CD14-positive monocyte (primary cell): ENCODE measurements at places on chromosomes 7 and 10. TPM values are rescaled to one million over a fixed set of nuclear protein-coding genes. Genes with fewer than 3 reads are reported as not detected.

DNA sequence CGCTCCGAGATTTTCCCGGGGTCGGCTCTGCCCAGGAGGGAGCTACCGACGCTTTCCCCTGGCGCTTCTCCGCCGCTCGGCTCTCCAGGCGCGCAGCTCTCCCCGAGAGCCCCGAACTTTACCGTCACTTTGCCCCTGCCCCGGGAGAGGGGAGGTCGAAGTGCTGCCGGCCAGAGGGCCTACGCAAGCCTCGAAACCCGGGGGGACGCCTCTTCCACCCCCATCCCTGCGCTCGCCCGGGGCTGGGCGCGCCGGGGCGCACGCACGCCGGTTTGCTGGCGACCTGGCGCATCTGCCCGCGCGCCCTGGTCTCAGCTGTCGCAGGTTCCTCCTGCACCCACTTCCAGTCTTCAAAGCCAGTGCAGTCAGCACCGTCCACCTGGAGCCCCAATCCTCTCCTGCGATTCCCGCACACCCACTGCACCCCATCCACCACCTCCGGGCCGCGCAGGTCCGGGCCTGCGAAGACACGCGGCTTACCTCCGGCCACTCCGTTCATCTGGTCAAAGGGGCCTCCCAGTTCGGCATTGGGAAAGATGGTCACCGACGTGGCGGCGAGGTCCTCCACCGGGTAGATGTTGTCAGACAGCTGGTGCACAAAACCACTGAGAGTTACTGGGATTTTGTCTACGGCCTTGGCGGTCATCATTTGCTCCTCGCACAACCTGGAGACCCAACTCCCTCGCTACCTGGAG lies 638 bp downstream of the EGR2 start:
- peaks cover 36% of the 10 kb centered on the region for H3K27me3 ChIP-seq
- DNase-seq: no peak
- peak overlapping the region; percentile 82 for H3K4me3 ChIP-seq
- peaks cover 41% of the 10 kb centered on the region for H3K4me1 ChIP-seq
- peaks cover 7% of the 10 kb centered on the region for H3K36me3 ChIP-seq
- peak overlapping the region; percentile 86 for H3K27ac ChIP-seq

KLF14 gene
- not detected for polyA plus RNA-seq

DNA sequence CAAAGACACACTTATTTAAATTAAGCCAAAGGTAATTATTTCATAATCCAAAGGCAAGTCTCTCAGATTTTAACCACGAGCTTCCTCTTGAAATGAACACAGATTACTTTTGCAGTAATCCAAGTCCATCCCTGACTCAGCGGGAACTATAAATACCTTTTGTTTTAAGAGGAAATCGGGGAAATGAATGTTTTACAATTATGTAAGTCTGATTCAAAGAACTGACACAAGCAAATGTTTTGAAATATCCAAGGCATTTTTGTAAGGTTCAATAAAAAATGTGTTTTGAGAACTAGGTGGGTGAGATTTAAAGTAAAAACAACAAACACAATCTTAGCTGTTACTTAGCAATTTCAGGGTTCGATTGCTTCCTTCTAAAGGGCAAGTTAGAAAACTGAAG lies 179.8 kb upstream of the ASAH2 start:
- peaks cover 27% of the 10 kb centered on the region for H3K4me1 ChIP-seq
- H3K27ac ChIP-seq: no peak overlapping the region
- H3K4me3 ChIP-seq: no peak overlapping the region
- H3K36me3 ChIP-seq: no peaks in the 10 kb centered on the region

CLDN12 gene
- 0.60 and 0.99 TPM in 2 replicates for polyA plus RNA-seq

- peak overlapping the region; percentile 84 for H3K4me3 ChIP-seq
- H3K27ac ChIP-seq: peak overlapping the region; percentile 100
- H3K27me3 ChIP-seq: peaks cover 13% of the 10 kb centered on the region
- H3K36me3 ChIP-seq: peaks cover 23% of the 10 kb centered on the region
- H3K4me1 ChIP-seq: peaks cover 32% of the 10 kb centered on the region
- peak; percentile 83 for DNase-seq
These were observed 605 bp upstream of the NFKB2 start for GRCh38 chr10:102394801-102395399.

- no peaks in the 10 kb centered on the region for H3K27me3 ChIP-seq
- no peaks in the 10 kb centered on the region for H3K4me1 ChIP-seq
- no peaks in the 10 kb centered on the region for H3K36me3 ChIP-seq
- no peak overlapping the region for H3K4me3 ChIP-seq
These were observed 17.8 kb downstream of the GRK5 start for GRCh38 chr10:119225083-119225658.

GTF2IRD1 gene
- 0.03 TPM in 1 of 2 replicates, not detected in the other for polyA plus RNA-seq

DNA sequence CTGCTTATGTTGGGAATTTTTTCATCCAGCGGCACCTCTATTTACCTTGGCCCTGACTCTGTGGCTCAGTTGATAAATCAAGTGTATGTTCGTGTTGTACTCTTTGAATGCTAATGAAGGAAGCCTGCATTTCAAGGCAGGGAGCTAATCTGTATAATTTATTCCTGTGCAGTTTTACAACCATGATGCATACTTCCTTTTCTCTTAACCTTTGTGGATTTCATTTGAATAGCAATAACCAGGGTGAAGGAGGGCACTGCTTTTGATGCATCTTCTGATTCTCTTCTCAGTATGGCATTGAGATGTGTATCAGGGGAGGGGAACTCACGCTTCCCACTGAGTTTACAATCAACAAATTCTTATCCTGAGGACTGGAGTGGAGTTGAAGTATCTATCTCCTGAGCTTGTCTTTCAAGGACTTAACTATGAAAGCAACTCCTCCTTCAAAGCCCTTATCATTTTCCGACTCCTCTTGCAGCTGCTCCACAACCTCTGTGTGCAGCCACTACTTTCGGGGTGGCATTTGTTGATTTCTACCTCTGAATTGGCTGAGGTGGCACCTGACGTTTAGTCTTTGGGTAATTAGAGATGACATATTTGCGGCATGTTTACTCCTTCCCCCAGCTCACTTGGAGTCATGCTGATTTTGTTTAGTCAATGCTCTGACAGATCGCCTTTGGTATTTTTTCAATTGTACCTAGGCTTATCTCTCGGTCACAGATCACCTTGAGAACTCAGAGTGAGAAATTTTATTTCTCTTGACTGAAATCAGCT lies 275.2 kb downstream of the PHTF2 start:
- H3K36me3 ChIP-seq: no peaks in the 10 kb centered on the region
- no peak overlapping the region for H3K27ac ChIP-seq
- H3K4me3 ChIP-seq: no peak overlapping the region
- H3K27me3 ChIP-seq: no peaks in the 10 kb centered on the region

- DNase-seq: peak; percentile 21
- no peak overlapping the region for H3K27ac ChIP-seq
- H3K4me3 ChIP-seq: no peak overlapping the region
- H3K36me3 ChIP-seq: no peaks in the 10 kb centered on the region
- H3K4me1 ChIP-seq: peaks cover 8% of the 10 kb centered on the region
These were observed 259.3 kb downstream of the SNX13 start for GRCh38 chr7:17680943-17681351.

DNA sequence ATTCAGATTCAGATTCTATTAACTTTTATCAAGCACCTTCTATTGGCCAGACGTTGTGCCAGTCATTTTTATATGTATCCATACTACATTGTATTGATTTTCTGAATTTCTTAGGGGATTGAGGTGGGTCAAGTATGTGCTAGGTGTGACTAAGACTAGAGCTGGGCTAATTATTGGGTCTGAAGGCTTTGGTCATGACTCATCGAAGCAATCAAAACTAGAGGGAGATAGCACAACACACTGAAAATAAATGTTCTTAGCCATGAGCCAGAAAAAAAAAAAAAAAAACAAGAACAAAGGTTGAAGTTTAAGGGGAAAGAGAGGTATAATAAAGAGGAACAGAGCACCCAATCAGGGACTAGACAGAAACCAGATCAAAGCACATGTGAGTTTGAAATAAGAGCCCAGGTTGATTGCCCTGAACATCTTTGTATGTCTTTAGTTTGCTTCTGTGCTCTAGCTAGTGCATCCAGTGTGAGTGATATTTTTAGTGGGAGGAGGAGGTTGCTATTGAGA lies 171.6 kb upstream of the FOXP2 start:
- H3K27me3 ChIP-seq: no peaks in the 10 kb centered on the region
- H3K4me1 ChIP-seq: no peaks in the 10 kb centered on the region
- H3K4me3 ChIP-seq: no peak overlapping the region
- no peaks in the 10 kb centered on the region for H3K36me3 ChIP-seq
- no peak for DNase-seq

GRCh38 chr7:97313900-97314299 lies 196.4 kb downstream of the SDHAF3 start:
- no peaks in the 10 kb centered on the region for H3K27me3 ChIP-seq
- no peak for DNase-seq
- no peak overlapping the region for H3K4me3 ChIP-seq
- H3K4me1 ChIP-seq: no peaks in the 10 kb centered on the region
- no peak overlapping the region for H3K27ac ChIP-seq

DNA sequence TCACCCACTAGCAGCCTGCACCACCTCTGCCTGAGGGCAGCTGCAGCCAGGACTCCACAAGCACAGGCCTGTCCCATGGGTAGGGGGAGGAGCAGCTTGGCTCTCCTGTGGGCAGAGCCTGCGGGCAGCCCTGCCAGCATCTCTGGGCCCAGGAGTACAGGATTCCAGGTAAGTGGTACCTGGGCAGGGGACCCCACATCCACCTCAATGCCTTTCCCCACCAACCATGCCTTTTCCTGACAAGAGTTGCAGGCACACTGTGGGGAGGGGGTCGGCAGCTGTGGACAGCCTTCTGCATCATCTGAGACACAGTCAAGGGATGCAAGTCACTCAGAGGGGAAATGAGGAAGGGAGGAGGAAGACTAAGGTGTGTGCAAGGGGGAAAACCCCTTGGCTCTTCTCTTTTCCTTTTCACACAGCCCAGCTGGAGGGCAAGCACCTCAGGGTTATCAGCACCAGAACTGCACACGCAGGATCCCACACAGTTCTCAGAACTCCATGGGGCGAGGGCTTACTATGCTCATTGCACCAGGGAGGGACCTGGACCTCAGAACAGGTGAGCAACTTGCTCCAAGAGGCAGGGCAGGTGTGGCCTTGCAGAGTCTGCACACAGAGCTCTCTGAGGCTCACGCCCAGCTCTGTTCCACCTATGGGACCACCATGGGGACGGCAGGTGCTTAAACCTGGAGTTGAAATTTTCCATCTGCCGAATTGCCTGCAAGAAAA lies 16.5 kb upstream of the ANTXRL start:
- no peak overlapping the region for H3K27ac ChIP-seq
- no peak for DNase-seq
- peaks cover 6% of the 10 kb centered on the region for H3K4me1 ChIP-seq
- H3K4me3 ChIP-seq: no peak overlapping the region
- no peaks in the 10 kb centered on the region for H3K36me3 ChIP-seq

PTF1A gene
- polyA plus RNA-seq: not detected

HOXA2 gene
- polyA plus RNA-seq: not detected

DNA sequence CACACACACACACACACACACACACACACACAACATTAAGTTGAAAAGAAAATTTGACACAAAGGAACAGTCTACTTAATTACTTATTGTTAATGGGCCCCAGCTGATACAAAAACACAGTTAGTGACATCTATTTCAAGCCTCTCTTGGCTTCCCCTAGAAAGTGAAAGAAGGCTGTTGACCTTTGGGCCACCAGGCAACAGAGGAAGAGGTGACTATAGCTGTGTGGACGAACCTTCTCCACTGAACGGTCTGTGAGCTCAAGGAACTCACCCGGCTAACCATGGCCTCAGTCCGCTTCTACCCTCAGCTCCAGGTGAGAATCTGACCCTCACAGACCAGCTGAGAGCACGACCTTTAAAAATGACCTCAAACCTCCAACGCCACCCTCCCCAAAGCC lies 32.9 kb upstream of the CALN1 start:
- H3K27me3 ChIP-seq: peaks cover 6% of the 10 kb centered on the region
- no peak for DNase-seq
- H3K36me3 ChIP-seq: no peaks in the 10 kb centered on the region
- no peak overlapping the region for H3K4me3 ChIP-seq
- no peak overlapping the region for H3K27ac ChIP-seq

DNA sequence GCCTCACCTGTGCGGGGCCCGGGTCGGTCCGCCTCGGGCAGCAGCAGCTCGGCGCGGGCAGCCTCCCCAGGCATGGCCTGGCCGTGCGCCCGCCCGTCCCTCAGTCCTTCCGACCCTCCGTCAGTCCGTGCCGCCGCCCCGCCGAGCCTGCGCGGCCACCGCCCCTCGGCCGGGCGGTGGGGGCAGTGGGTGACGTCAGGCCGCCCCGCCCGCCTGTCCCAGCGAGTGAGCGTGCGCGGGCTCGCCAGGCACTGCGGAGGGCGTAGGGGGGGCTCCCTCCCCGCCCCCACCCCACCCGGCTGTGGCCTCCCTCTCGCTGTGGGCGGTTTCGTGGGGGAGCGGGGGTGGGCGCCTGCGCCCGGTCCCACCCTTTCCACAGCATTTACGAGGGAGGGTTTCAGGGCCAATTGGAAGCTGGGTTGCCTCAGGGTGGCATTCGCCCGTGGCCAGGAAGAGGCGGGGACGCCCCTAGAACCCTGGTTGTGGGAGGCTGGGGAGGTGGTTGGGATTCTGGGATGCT lies at the start of gene NACAD:
NACAD (minus strand) TSS at position 149 of the 520 bp plus-strand sequence; CDS start at position 74, 75 bp downstream.
- no peak for DNase-seq
- H3K27ac ChIP-seq: no peak within 1 kb of the TSS
- peaks cover 5% of the 10 kb centered on the region for H3K27me3 ChIP-seq
- H3K4me1 ChIP-seq: peaks cover 12% of the 10 kb centered on the region
- H3K4me3 ChIP-seq: peak within 1 kb of the TSS; percentile 40
- H3K36me3 ChIP-seq: no peaks in the 10 kb centered on the region

UTF1 gene
- 0.48 TPM for polyA plus RNA-seq

- peaks cover 7% of the 10 kb centered on the region for H3K4me1 ChIP-seq
- no peak for DNase-seq
- no peak overlapping the region for H3K27ac ChIP-seq
- H3K36me3 ChIP-seq: no peaks in the 10 kb centered on the region
- H3K4me3 ChIP-seq: peak overlapping the region; percentile 50
These were observed 5.6 kb upstream of the DKK1 start for GRCh38 chr10:52308251-52309031.

DNA sequence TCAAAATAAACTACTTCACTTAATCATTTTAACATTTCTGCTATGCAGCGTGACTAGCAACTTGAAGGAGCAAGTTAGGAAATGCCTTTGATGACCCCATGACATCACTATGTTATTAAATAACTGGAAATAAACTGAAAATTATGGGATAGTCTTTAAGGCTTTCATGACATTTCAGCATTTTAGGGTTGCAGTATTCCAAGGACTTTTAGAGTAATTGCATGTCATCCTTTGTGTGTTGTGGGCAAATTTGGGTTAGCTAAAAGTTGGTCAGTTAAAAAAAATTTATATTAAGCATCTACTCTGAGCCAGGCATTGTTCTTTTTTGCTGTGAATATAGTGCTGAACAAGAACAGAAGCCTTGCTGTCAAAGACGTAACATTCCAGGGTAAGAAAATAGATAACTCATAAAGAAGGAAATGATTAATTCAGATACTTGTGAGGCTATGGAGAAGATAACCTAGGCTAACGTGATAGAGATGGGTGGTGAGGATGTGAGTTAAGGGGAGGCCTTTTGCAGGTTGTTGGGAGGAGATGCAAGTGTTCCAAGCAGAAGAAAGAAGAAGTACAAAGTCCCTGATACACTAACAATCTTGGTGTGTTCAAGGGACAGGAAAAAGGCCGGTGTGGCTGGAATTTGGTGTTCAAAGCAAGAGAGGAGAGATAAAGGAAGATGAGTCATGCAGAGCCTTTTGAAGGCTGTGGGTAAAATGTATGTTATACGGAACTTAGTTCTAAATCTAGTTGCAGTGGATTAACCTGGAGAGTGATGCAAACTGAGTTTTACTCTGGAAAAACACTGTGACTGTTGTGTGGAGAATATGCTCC lies 610.2 kb downstream of the AUTS2 start:
- H3K27ac ChIP-seq: no peak overlapping the region
- H3K27me3 ChIP-seq: no peaks in the 10 kb centered on the region
- H3K4me1 ChIP-seq: no peaks in the 10 kb centered on the region
- H3K36me3 ChIP-seq: no peaks in the 10 kb centered on the region
